ENCODE measurements at places on chromosomes 2 and 18. TPM values are rescaled to one million over a fixed set of nuclear protein-coding genes. Genes with fewer than 3 reads are reported as not detected.
A peak's percentile ranks its signal among the peaks of the same experiment; 100 is the strongest.

Gene GCG
- not detected for total RNA-seq

Gene MAIP1
- 22.7 TPM for total RNA-seq

Gene PAX8
- total RNA-seq = 0.44 TPM

Gene BOLL
- total RNA-seq = not detected

Gene PRADC1
- 97.4 TPM for total RNA-seq

Gene TXNDC2
- not detected for total RNA-seq

Gene PPP1R1C
- total RNA-seq = 33.1 TPM

- DNase-seq = no peak
Observed at GRCh38 chr2:217722883-217723472, 279.8 kb downstream of the TNS1 start.

DNA sequence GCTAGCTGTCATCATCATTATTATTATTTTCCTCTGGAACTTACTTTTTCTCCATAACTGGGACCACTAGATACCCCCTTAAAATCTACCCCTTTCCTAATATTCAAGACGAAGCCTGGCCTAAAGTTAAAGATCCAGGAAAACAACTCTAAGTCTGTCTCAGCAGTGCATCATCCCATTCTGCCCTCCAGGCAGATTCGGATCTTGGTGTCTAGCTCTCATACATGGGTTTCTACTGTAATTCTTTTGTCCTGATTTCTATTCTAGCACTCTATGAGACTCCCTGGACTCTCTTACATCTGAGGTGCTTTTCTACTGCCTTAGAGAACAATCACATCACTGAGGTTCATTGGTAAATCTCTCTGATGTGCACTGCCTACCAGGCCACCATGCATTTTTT, 35.5 kb downstream of the MAP2 start:
- no peak for DNase-seq

GRCh38 chr2:149017116-149017985, 21.1 kb upstream of the LYPD6B start:
- peak; percentile 56 for DNase-seq

DNA sequence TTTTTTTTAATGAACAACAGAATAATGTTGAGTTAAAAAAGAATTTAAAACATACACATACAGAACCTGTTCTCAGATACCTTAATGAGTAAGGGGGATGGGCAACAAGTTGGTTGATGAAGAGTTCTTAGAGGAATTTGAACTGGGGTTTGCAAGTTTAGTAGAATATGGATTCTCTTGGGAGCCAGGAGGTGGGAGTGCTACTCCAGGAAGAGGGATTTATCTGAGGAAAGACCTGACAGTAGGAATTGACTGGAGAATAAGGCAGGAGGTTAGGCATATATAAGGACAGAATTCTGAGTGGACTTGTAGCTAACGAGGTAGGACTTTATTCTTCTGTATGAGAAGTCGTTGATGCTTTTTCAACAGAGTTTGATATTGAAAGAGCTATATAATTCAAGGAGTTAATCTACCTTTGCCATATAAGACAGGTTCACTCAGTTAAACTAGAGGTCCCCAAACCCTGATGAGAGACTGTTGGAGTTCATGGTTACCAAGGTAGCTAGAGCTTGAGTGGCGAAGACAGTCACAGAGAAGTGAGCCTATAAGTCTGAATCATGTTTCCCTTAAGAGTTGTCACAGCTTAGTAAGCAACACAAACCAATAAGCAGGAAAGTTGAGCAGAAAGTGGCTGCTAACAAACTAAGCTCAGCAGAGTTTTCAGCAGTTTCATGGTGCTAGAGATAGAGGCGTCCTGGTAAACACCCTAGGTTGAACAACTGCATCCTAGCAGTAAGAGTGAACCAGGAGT, 88.2 kb downstream of the NCOA1 start:
- no peak for DNase-seq

- no peak for DNase-seq
Observed at GRCh38 chr2:27185331-27186026, 26.4 kb upstream of the ATRAID start.

- no peak for DNase-seq
Observed at GRCh38 chr2:240205348-240205747, 64.9 kb upstream of the OTOS start.

DNA sequence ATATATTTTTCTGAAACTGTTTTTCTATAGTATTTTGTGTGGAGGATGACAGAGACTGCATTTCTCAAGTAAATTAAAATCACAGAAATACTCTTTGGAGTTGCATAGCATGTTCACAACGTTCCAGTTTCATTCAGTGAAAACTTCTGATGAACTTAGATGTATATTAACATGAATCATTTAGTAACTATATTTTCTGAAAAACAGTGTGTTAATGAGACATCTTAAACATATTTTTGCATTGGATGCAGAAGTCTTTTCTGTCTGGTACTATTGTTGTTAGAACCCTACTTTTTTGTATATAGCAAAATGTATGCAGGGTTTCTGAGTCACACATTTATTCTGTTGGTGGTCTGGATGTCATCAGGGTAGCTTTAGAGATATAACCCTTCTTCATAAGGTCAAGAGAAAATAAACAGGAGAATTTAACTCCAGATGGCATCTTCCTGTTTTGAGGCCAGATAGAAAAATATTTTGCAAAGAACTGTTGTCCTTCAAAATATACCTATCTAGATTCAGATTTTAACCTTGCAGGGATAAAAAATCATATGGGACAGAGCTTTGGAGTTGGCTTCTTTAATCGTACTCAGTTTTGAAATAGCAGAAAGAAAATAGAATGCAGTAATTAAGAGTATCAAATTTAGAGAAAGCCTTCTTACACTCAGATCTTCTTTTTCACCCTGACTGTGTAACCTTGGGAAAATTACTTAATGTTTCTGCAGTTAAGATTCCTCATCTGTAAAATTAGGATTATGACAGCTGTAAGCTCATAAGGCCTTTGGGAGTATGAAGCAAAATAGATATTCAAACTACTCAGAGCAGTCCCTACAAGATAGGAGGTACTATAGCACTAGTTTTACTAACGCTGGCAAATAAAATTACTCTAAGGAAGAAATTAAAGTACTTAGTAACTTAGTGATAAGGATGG, 5.3 kb downstream of the COL3A1 start:
- no peak for DNase-seq

- DNase-seq = no peak
Observed at GRCh38 chr2:159963700-159964099, 98.7 kb downstream of the PLA2R1 start.

- no peak for DNase-seq
Observed at GRCh38 chr18:13589316-13589715, 137.0 kb downstream of the FAM210A start.

- no peak for DNase-seq
Observed at GRCh38 chr2:150782613-150783012, 295.1 kb upstream of the RND3 start.

DNA sequence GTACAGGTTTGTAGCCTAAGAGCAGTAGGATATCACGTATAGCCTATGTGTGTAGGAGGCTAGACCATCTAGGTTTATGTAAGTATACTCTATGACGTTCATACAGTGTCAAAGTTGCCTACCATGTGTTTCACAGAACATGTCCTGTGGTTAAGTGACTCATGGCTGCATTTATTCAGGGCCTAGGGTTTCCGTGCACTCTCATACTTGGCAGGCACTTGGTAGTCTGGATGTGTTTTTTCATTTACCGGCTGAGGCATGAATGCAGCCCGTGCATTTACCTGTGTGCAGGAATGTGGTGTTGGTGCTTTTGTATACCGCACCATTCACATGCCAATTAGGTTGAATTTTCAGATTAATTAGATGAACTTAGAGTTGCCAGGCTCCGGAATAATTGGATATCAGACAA, 43.4 kb downstream of the MYL12B start:
- no peak for DNase-seq

- DNase-seq = no peak
Observed at GRCh38 chr2:173719471-173719870, 245.7 kb downstream of the SP3 start.

DNA sequence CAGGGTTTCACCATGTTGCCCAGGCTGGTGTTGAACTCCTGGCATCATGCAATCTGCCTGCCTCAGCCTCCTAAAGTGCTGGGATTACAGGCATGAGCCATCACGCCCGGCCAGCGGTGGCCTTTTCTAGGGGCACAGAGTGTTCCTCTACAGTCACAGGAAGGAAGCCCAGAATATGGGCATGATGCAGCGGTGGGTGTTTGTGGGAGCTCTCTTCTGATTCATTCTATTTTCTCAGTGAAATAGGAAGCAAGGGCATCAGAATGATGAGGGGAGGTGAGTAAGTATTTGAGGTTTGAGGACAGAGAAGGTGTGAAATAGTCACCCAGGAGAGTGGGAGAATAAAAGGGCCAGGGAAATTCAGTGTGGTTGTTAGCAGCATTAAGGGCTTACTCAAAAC, 70.3 kb upstream of the PSME4 start:
- no peak for DNase-seq

- peak; percentile 21 for DNase-seq
Observed at GRCh38 chr18:31983020-31983419, 35.6 kb upstream of the RNF125 start.

- no peak for DNase-seq
Observed at GRCh38 chr18:75790796-75791195, 363.3 kb upstream of the SMIM21 start.

DNA sequence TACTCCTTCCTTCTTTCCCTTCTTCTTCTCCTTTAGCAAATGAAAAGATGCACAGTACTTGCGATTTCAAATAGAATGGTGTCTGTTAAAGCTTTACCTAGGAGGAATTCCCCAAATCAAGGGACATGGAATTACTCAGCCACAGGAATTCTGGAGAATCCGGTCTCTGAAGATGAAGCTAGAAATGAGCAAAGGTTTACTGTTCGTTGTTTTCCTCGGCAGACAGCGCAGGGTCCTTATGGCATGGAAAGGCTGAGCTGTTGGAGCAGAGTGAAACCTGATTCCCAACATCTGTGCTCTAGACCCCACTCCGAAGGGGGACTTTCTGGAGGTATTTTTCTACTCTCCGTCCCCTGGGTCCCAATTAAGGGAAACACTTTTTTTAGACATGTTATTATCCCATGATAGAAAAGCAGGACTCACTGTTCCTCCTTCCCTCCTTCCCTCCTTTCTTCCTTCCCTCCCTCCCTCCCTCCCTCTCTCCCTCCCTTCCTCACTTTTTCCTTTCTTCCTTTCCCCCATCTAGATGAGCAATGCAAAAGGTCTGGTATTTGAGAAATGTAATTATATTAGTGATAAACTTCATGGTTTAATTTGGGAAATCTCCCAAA, 47.1 kb downstream of the CDCA7 start:
- no peak for DNase-seq

GRCh38 chr2:195164930-195165329, 492.1 kb upstream of the SLC39A10 start:
- no peak for DNase-seq
